Endothelial cell (in vitro differentiated cells): ENCODE measurements at places on chromosomes 16 and 17. TPM values are rescaled to one million over a fixed set of nuclear protein-coding genes. Genes with fewer than 3 reads are reported as not detected.
A peak's percentile ranks its signal among the peaks of the same experiment; 100 is the strongest.

The SALL1 gene
- 45.1 TPM for total RNA-seq

The TUBB3 gene
- total RNA-seq = 95.7 TPM

The VASN gene
- 0.67 TPM for total RNA-seq

The TUBG2 gene
- 19.7 TPM for total RNA-seq

The CD300LB gene
- total RNA-seq = not detected

DNA sequence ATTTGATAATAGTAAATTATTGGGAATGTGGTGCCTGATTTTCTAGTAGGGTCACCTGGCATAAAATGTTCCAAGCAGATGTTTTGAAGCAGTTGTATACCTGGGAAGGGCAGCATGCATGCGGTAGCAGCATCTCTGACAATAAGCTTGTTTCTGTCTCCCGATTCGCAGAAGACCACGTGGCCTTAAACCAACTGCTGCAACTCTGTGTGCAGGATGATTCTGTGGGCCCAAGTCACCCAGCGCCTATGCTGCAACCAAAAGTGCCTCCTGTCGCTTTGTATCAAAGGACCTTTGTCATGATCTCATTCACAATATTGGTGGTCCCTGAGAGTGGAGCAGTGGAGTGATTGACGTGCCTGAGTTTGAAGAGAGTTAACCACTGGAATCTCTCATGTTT is 8.1 kb downstream of the NDEL1 start:
- H3K4me1 ChIP-seq = peaks cover 78% of the 10 kb centered on the region
- H3K27ac ChIP-seq = peak overlapping the region; percentile 90
- DNase-seq = no peak
- H3K36me3 ChIP-seq = peaks cover 33% of the 10 kb centered on the region
- no peak overlapping the region for H3K4me3 ChIP-seq

The SLC35G6 gene
- total RNA-seq = not detected

- peaks cover 15% of the 10 kb centered on the region for H3K27me3 ChIP-seq
- no peak overlapping the region for H3K27ac ChIP-seq
- no peak for DNase-seq
- H3K4me1 ChIP-seq = no peaks in the 10 kb centered on the region
- no peak overlapping the region for H3K4me3 ChIP-seq
These were observed 43.1 kb upstream of the DLX4 start for GRCh38 chr17:49925921-49926320.
